Mucosa of gallbladder (tissue), 1 donor: ENCODE measurements at places on chromosomes 3 and 15. TPM values are rescaled to one million over a fixed set of nuclear protein-coding genes. Genes with fewer than 3 reads are reported as not detected.

The SAXO2 gene
- total RNA-seq: 12.3 TPM

The ITGA11 gene
- 2.6 TPM for total RNA-seq

The GOLGA6L10 gene
- 1.6 TPM for total RNA-seq

The CADM2 gene
- total RNA-seq: 7.9 TPM

The CRABP1 gene
- 1.4 TPM for total RNA-seq

The KLF15 gene
- total RNA-seq: 28.1 TPM

The CEMIP gene
- 1.6 TPM for total RNA-seq

The TGFBR2 gene
- 144 TPM for total RNA-seq

The SH2D7 gene
- 2.3 TPM for total RNA-seq

The CALML4 gene
- 49.2 TPM for total RNA-seq

The ALS2CL gene
- total RNA-seq: 43.8 TPM

The TWF2 gene
- 72.8 TPM for total RNA-seq
